ENCODE measurements at places on chromosomes 16 and 17. TPM values are rescaled to one million over a fixed set of nuclear protein-coding genes. Genes with fewer than 3 reads are reported as not detected.

Gene LGALS9
- 0.97 TPM for polyA plus RNA-seq

Gene KRT12
- polyA plus RNA-seq, result not detected

Gene AATK
- 0.48 TPM for polyA plus RNA-seq

Gene FLYWCH1
- polyA plus RNA-seq, result 4.7 TPM

Gene TNP2
- not detected for polyA plus RNA-seq

Gene KRTAP4-6
- polyA plus RNA-seq, result not detected

Gene SERPINF2
- not detected for polyA plus RNA-seq

Gene NHLRC4
- not detected for polyA plus RNA-seq

Gene MYH2
- polyA plus RNA-seq, result not detected

Gene CLDN7
- polyA plus RNA-seq, result not detected

Gene TMC5
- not detected for polyA plus RNA-seq

Gene NOS2
- polyA plus RNA-seq, result not detected

Gene RDM1
- not detected for polyA plus RNA-seq

Gene DNAAF8
- not detected for polyA plus RNA-seq

Gene CRAMP1
- 0.43 TPM for polyA plus RNA-seq

Gene MYH1
- not detected for polyA plus RNA-seq

Gene KRTAP9-4
- polyA plus RNA-seq, result not detected

Gene PDF
- polyA plus RNA-seq, result 1.5 TPM

Gene EIF3C
- polyA plus RNA-seq, result 303 TPM

All from Purkinje cell (primary cell).